ENCODE measurements at places on chromosomes 3 and 15.
A peak's percentile ranks its signal among the peaks of the same experiment; 100 is the strongest.

GRCh38 chr3:117726776-117727175 lies 1017.2 kb downstream of the TUSC7 start:
- no peak for DNase-seq

- DNase-seq: no peak
These were observed 39.6 kb downstream of the CHAC1 start for GRCh38 chr15:40992825-40993224.

DNA sequence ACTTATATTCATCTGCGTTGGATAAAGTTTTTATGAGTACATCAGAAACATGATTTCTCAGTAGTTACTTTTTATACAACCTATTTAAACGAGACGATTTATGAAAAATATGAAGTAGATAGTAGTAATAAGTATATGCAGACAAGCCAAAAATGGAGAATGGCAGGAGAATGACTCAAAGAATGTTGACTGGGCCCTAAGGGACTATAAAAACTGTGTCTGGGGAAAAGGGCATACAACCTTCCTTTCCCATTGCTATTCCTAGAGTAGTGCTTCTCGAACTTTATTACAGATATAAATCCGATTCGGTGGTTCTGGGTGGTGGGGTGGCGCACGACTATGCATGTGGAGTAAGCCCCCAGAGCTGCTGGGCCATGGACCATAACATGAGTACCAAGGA lies 558.5 kb downstream of the FOXP1 start:
- no peak for DNase-seq

GRCh38 chr15:57195326-57195725 lies 181.0 kb upstream of the CGNL1 start:
- no peak for DNase-seq

GRCh38 chr3:104514371-104514770 lies 852.3 kb upstream of the ALCAM start:
- DNase-seq: no peak

GRCh38 chr3:112685956-112686799 lies 45.2 kb upstream of the CCDC80 start:
- no peak for DNase-seq

- no peak for DNase-seq
These were observed 442.4 kb downstream of the MCTP2 start for GRCh38 chr15:94673801-94674200.

DNA sequence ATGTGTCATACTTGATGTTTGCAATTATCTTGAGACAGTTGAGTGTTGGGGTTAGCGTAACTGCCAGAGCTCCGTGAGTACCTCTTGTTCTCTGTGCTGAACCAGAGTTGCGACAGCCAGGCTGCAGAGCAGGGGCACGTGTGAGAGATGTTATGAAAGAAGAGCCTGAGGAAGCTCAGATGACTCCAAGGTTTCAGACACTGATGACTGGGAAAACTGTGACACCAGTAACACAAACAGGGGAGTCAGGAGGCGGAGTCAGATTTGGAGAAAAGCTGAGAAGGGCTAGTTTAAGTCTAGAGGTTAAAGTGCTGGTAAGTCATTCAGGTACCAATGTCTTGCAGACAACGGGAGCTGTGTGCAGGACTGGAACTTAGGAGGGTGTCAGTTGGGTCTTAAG lies 45.0 kb downstream of the BLM start:
- peak; percentile 97 for DNase-seq

DNA sequence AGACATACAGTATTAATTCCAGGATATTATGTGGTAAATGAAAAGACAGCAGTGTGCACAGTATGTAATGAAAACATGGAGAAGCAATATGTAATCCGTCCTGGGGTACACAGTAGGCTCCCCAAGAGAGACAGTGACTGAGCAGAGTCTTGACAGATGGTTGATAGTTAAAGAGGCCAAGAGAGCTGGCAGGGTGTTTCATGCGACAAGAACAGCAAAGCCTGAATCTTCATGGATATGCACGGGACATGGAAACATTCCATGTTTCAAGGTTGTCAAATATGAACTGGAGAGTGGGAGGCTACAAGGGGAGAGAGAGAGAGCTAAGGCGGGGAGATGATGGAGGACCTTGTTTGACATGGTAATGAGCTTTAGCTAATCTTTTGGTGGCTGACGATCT lies 338.4 kb downstream of the IL5RA start:
- no peak for DNase-seq

GRCh38 chr3:116240261-116240660 lies 205.0 kb downstream of the LSAMP start:
- no peak for DNase-seq

DNA sequence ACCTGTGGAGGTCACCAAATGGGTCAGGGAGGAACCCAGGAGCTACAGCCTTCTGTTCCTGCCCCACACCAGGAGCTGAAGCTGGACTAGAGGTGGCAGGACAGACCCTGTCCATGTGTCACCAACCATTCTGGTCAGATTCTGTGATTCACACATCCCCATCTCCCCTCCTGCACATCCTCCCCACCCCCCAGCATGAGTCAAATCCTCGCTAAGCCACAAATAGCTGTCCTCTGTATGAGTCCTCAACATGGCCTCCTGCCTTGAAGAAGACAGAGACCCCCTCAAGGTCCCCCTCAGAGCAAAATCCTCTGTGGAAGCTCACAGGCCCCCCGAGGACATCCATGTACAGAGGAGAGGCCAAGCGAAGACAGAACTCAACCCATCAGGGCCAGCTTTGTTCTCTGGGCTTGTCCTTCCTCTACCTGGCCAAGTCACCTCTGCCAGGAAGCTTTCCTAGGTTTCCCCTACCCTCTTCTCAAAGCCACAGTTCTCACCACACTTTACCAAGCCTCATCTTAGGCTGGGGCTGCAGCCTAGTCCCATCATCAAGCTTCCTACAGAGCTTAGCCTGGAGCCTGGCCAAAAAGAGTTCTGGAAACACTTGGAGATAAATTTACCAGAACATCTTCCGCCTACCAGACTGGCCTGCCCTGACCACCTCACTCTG lies 17.1 kb downstream of the CACNA2D2 start:
- DNase-seq: no peak

DNA sequence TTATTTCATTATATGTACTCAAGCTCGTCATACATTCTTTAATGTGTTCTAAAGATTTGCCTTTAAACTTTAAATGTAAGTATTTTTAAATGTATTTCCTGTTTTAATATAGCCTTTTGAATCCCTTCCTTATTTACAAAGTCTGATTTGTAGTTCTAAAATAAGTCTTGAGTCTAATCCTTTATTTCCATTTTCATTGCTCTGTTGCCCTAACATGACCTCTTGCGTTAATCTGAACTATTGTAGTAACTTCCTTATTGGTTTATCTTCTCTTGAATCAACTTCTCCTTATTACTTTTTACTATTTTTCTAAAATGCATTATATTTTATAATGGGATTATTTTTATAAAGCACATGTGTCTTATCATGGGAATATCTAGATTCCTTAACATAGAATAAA lies 24.0 kb downstream of the KNL1 start:
- peak; percentile 59 for DNase-seq

DNA sequence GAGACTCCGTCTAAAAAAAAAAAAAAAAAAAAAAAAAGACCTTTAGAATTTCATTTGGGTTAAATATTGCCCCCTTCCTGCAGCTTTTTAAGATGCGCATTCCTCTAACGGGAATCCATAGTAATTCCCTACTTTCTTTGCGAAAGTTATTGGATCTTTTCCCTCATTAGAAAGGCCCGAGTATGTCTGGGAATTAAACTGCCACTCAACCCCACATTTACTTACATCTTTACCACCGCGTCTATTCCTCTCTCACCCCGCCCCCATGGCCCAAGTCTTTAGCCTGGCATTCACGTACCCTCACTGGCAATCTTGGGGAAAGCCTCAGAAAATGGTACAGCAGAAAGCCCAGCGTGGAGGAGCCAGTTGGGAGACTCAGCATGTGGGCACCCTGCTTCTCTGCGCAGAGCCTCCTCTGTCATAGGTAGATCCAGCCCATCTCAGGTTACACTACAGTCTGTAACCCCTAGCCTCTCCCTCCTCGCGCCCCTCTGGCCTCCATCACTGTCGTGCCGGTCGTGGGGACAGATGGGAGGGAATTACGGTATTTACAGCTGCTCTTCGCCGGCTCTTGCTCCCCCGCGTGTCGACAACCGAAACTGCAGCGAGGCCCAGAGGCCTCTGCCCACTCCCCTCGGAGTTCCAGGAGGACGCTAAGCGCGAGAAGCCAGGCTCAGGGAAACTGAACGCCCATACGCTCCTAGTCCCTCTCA lies 6.4 kb upstream of the ANKDD1A start:
- DNase-seq: peak; percentile 85

- DNase-seq: no peak
These were observed 173.3 kb upstream of the GAP43 start for GRCh38 chr3:115450036-115450435.

DNA sequence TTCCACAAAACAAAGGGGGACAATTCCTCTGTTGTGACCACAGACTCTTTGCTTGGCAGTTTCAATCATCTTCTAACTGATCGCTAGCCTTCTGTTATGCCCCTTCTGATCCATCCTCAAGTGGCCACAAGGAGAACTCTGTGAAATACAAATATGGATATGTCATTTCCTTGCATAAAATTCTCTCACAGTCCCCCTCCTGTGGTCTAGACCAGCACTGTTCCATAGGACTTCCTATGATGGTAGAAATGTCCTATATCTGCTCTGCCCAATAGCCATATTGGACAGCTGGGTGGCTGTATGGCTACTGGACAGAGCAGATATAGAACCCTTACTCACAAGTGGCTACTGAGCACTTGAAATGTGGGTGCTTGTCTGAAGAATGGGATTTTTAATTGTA lies 25.9 kb upstream of the SNRK start:
- no peak for DNase-seq

DNA sequence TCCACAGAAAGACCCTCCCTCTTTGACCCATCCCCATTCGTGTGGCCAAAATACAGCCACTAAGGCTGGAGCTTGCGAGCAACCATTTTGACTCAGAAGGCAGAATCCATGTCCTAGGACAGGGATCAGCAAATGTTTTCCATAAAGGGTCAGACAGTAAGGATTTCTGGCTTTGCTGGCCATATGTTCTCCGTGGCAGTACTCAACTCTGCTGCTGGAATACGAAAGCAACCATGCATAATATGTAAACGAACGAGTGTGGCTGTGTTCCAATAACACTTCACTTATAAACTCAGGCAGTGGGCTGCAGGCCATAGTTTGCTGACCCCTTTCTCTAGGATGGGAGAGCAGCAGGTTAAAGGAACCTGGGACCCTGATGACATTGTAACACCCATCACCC lies 77.6 kb upstream of the WNT5A start:
- no peak for DNase-seq

- DNase-seq: no peak
These were observed 621.4 kb downstream of the OTOL1 start for GRCh38 chr3:162117961-162118360.

DNA sequence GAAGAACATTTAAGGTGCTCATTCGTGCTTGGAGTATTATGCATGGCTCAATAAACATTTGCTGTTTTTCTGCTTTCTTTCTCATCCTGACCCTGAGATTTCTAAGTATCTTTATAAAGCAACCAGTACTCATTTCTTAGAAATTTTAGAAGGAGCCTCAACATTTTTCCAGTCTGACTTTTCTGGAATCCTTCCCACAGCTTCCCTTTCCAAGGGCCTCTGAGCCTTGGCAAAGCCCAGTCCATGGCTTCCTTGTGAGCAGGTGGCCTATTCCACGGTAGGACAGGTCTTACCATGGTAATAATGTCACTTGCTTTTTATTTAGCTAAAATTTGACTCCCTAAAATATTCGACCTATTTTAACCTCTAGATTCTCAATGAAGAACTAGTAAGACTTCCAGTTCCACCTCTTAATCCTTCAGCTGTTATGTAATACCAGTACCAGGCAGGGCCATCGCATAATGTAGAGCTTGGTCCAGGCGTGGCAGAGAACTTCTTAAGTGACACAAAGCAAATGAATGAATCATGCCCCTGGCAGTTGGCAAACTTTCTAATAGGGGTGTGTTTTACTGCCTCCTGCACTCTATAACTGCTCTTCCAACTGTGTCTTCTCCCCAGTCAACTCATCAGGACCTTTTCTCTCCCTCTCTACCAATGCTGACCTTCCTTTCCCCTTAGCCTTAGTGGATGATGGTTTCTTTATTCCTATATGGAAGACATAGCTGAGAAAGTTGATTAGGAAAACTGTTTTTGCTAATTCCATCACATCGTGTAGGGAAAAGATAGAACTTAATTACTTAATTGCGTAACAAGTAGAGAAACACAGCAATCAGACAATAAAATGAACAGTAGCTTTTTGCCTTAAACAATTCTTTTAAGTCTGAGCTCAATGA lies 894 bp upstream of the TM4SF4 start:
- peak; percentile 62 for DNase-seq

GRCh38 chr15:51227940-51228732 lies 110.3 kb downstream of the CYP19A1 start:
- DNase-seq: peak; percentile 85

DNA sequence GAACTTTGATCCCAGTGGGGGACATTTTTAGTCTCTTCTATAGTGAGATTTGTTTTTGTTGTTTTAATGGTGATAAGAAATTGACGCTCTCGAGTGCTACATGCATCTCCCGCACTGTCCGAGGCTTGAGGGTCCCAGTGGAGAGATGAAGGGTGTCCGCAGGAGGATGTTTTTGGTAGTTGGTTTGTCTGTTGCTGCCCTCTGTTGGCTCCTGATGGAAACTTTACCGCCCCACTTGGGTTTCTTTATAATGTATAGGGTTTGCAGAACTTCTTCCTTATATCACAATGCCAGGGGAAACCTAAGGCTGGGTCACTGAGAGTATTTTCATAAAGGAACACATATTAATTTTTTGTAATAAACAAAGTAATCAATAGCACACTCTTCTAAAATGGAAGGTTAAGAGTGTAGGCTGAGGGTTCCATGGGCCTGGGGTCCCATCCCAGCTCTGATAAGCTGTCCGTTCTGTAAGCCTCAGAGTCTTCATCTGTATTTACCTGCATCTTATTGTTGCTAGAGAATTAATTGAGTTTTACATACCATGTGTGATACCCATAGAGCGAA lies 185.3 kb upstream of the FEZF2 start:
- DNase-seq: no peak

GRCh38 chr3:31054032-31054431 lies 159.6 kb upstream of the GADL1 start:
- no peak for DNase-seq

- DNase-seq: no peak
These were observed 32.4 kb upstream of the LDHAL6B start for GRCh38 chr15:59174151-59174834.

DNA sequence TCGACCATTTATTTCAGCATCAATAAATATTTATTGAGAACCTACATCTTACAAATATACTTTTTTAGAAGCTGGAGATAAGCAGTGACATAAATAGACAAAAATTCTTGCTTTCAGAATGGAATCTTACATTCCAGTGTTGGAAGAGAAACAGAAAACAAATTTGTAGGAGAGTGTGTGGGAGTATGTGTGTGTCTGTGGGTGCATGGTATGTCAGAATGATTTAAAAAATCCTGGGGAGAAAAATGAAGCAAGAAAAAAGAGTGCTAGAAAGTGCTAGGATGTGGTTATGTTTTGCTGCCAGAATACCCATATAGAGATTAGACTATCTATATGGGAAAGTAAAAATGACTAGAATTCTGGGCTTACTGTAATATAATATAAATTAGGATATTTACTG lies 561.7 kb upstream of the SGO1 start:
- DNase-seq: no peak

- no peak for DNase-seq
These were observed 444.8 kb upstream of the GRM7 start for GRCh38 chr3:6416049-6416661.

All from suppressor macrophage treated with lipopolysaccharide for 4 hours (primary cell).